ENCODE measurements at places on chromosomes 11 and 22.
A peak's percentile ranks its signal among the peaks of the same experiment; 100 is the strongest.

GRCh38 chr11:110075847-110076208, 17.4 kb upstream of the ZC3H12C start:
- DNase-seq: no peak

DNA sequence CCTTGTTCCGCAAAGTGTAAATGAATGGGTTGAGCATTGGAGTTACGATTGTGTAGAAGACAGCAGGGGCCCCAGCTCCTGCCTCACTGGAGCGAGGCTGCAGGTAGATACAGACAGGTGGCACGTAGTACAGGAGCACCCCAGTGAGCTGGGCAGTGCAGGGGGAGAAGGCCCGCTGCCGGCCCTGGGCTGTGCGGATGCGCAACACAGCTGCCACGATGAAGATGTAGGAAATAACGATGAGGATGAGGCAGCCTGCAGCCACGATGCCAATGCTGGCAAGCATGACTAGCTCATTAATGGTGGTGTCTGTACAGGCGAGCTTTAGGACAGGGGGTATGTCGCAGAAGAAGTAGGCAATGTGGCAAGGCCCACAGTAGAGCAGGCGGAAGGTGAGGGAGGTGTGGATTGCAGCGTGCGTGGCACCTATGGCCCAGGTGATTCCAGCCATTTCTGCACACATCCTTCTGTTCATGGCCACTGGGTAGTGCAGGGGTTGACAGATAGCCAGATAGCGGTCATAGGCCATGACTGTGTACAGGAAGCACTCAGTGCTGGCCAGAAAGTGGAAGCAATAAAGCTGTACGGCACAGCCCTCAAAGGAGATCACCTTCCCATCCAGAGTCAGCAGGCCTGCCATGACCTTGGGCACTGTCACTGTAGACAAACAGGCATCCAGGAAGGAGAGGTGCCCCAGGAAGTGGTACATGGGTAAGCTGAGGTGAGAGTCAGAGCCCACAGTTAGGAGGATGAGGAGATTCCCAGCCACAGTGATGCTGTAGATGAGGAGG, 616 bp downstream of the OR10S1 start:
- DNase-seq: no peak

- DNase-seq: no peak
These were observed 15.9 kb downstream of the KLHL22 start for GRCh38 chr22:20479612-20480196.

DNA sequence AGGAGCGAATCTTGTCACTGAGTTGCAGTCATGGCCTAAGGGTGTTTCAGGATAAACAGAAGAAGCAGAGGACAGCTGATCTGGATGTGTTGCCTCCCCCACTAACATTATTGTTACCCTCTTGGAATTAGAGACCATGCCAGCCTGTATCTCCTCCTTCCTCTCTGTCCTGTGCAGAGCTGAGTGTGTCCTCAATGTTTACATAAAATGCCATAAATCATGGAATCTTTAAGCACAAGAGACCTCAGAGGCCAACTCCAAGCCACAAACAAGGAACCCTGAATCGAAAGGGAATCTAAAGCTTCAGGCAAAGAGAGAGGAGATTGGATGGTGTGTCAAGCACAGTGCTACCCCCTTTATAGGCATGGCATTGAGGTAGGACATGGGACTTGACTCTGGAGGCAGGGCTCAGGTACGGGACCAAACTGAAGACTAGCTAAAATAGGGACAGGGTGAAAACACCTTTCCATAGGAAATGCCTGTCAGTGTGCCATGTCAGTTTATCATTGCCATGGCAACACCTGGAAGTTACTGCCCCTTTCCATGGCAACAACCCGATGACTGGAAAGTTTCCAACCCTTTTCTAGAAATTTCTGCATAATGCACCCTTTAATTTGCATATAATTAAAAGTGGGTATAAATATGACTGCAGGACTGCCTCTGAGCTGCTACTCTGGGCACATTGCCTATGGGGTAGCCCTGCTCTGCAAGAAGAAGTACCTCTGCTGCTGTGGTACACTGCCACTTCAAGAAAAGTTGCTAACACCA, 489.7 kb downstream of the MIAT start:
- DNase-seq: no peak

DNA sequence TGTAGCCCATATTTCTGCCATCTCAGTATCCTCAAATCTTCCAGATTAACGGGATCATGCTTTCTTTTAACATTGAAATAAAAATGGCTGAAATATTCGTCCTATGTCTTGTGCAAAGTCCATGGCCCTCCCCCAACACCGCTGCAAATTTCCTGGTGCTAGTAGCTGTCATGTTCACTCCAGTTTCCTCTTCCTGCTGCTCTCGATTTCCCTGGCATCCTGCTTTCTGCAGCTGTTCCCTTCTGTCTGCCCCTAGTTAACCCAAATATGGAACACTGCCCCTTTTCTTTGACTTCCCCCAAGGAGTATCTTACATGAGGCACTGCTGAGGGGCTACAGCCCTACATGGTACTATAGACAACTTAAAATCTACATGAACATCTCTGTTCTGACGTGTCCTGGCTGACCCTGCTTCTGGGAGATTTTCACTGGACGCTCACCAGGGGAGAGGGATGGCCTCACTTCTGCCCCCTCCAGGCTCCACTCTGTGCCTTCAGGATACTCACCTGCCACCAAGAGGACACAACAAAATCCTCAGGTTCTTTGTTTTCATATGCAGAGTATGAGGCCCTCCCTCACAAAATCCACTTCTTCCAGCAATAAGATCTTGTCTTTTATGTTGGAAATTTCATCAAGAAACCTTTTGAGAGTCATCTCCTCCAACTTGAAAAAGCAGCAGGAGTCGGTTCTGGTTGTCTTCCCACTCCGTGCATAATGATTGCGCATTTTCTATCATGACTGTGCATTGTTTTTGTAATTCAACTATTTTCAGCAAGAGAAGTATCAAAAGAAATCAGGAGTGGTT, 29.5 kb upstream of the SCUBE2 start:
- no peak for DNase-seq

DNA sequence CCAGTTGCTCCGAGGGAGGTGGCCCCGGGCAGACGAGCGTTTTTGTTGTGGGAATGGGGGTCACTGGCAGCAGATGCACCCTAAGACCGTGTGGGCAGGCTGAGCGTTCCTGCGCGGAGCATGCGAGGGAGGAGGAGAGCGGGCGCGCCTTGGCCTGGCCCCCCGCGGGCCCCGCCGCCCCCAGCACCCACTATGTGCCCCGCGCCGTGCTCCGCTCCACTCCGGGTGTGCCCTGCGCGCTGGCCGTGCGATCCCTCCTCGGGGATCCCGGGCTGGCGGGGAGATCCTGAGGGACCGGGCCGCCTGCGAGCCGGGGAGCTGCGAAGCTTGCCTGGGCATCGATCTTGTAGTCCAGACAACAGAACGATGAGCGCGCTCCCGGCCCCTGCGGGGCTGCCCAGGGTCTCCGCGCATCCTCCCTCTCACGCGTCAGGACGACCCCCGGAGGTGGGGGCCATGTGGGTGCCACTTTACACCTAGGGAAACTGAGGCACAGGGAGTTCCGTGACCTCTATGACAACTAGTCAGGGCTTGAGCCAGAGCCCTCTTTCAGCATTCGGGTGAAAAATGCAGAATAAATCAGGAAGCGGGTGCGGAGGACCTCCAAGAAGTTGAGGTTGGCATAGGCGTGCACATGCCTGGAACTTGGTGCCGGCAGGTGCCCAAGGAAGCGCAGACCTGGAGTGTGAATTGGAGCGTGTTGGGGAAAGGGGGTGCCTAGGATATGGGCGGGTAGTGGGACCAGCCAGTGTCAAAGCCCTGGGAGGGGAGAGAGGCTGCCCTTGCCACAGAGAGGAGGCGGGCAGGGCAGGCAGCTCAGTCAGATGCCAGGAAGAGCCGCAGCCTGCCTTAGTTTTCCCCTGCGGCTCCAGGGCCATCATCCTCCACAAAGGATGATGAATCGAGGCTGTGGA, 1.3 kb upstream of the KMT5B start:
- no peak for DNase-seq

DNA sequence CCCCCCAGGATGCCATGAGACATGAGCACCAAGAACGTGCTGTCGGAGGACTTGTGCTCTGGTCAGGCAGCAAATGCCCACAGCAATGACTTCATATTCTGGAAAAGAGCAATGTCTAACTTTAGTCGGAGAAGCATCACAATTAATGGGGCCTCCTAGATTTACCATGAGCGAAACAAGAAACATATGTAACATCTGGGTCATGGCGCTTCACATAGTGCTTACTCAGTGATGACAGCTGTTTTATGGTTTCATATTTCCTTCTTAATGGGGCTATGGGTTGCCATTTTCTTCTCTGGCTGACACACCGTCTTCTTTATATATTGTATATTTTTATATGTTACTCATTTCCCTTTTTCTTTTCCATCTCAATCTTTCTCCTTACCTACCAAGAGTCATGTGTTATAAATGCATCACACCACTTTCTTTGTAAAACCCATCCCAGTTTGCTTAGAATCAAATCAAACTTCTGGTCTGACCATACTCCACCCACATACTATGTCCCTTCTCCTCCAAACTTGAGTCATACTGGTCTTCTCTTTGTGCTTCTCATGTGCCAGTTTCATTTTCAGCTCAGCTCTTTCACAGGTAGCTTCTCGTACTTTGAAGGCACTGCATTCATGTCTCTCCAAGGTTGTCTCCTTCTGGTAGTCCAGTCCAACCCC, 9.4 kb upstream of the CASP12 start:
- DNase-seq: no peak

DNA sequence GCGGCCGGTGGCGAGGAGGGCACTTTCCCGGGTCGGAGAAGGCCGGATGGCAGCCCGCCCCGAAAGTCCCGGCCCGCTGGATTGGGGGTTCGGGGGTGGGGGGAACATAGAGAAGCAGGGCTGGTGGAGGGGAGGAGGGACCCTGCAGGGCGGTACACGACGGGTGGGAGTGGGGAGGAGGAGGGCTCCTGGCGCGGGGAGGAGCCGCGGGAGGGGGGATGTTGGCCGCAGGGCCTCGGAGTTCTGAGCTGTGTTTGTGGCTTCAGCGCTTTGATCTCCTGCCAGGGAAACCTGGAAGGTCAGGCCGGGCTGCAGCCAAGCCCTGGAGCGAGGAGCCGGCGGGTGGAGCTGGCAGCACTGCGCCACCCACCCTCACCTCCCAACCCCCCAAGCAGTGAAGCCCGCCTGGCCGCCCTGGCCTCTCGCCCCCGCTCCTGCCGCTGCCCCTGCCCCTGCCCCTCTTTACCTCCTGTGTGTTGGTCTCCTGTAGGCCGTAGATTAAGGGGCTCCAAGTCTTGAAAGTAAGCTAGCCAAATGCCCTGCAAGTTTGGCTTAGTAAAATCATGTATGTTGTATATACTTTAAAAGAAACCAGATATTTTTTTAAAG, 30.9 kb downstream of the C22orf31 start:
- DNase-seq: peak; percentile 6

DNA sequence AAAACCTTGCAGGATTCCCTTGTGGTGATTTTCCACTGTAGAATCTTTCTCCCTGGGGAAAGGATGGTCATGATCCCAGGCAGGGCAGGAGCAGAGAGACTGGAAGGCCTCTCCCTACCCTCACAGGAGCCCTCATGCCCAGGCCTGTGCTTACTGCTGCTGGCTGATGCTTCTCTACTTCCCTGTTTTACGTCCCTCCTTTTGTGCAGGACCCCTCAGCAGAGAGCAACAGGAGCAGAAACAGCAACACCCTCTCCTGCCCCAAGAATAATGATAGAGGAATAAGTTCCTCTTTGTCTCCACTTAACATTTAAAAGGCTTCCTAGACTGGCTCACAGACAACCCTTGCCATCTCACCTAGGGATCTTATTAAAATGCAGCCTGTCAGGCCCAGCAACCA, 3.6 kb downstream of the ISX start:
- no peak for DNase-seq

- no peak for DNase-seq
These were observed 38.2 kb downstream of the LDLRAD3 start for GRCh38 chr11:35982061-35982460.
